Foreskin keratinocyte (primary cell): ENCODE measurements at places on chromosomes 13 and 19. TPM values are rescaled to one million over a fixed set of nuclear protein-coding genes. Genes with fewer than 3 reads are reported as not detected.

Gene SCAMP4
- 35.2 and 42.2 TPM in 2 replicates for total RNA-seq

Gene ZNF776
- total RNA-seq: 7.0 and 8.5 TPM in 2 replicates

Gene DCT
- total RNA-seq: 0.03 TPM in 1 of 2 replicates, not detected in the other

Gene IZUMO2
- total RNA-seq: not detected in 2 replicates

Gene NLRP5
- not detected in 2 replicates for total RNA-seq

Gene GAPDHS
- total RNA-seq: not detected in 2 replicates
